Activated CD8-positive, alpha-beta memory T cell treated with anti-CD3 and anti-CD28 coated beads, Interleukin-2, amount 10 ng/mL, durations not matched to agents 7 days and 5 days (primary cell): ENCODE measurements at places on chromosomes 11 and 22. TPM values are rescaled to one million over a fixed set of nuclear protein-coding genes. Genes with fewer than 3 reads are reported as not detected.

DNA sequence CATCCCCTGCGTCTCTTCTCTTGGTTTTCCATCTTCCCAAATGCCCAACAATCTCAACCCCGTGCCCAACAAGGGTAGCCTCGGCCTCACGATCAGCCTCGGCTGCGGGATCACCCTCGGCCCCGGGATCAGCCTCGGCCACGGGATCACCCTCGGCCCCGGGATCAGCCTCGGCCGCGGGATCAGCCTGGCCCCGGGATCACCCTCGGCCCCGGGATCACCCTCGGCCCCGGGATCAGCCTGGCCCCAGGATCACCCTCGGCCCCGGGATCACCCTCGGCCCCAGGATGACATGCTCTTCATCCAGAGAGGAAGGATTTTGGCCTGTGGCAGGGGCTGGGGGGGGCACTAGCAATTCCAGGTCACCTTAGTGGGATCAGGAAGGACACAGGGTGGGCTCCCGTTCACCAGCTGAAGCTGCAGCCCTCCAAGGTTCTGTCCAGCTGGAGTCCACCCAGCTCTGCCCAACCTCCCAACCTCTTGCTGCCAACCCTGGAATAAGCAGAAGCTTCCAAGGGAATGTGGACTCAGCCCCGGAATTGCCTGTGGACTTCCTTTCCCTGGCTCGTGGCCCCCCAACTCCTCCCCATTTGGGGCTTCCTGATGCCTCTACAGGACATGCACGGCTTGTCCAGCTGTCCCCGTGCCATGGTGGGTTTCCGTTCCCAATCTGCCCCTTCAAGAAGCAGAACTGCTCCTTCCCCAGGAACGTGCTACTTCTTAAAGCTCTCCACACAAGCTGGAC, 6.2 kb downstream of the ALG12 start:
- DNase-seq, result no peak
- H3K4me3 ChIP-seq, result no peak overlapping the region
- peaks cover 4% of the 10 kb centered on the region for H3K4me1 ChIP-seq
- no peak overlapping the region for H3K27ac ChIP-seq
- H3K36me3 ChIP-seq, result peaks cover 8% of the 10 kb centered on the region
- H3K27me3 ChIP-seq, result no peaks in the 10 kb centered on the region

DNA sequence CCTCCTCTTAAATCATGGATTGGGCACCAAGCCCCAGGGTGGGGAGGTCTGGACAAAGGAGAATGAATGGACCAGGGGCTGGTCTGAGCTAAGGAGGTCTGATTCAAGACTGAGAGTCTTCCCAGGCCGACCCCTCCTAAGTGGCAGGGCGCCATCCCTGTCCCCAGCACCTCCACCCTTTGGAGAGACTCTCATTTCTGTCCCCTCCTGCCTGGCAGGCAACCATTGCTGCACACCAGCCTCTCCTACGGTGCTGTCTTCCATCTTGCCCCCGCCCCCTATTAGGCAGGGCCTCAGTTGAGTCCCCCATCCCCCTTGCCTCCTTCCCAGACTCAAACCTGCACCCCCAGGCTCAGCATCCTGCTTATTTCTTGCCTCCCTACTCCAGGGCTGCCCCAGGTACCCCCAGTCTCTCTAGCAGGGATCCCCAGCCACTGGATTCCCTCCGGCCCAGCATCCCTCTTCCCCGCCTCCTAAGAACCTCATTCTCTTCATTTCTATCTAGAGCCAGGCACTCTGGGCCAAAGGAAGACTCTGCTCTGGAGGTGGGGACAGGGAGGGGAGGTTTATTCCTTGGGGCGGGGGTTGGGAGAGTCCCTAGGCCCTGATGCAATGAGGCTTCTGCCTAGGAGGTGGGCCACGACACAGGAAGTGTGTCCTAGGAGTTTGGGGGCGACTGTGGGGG, 1.7 kb upstream of the RCOR2 start:
- no peak for DNase-seq
- no peak overlapping the region for H3K27ac ChIP-seq
- H3K4me3 ChIP-seq, result no peak overlapping the region
- H3K4me1 ChIP-seq, result peaks cover 10% of the 10 kb centered on the region
- H3K27me3 ChIP-seq, result peaks cover 19% of the 10 kb centered on the region

- H3K4me1 ChIP-seq, result peaks cover 4% of the 10 kb centered on the region
- DNase-seq, result no peak
- no peaks in the 10 kb centered on the region for H3K27me3 ChIP-seq
- H3K4me3 ChIP-seq, result no peak overlapping the region
- no peak overlapping the region for H3K27ac ChIP-seq
These were observed 188.0 kb upstream of the NCAM1 start for GRCh38 chr11:112773264-112773663.

- H3K36me3 ChIP-seq, result peaks cover 24% of the 10 kb centered on the region
- no peak overlapping the region for H3K4me3 ChIP-seq
- DNase-seq, result no peak
- peaks cover 15% of the 10 kb centered on the region for H3K4me1 ChIP-seq
These were observed 48.2 kb downstream of the SGSM3 start for GRCh38 chr22:40418366-40419201.

DNA sequence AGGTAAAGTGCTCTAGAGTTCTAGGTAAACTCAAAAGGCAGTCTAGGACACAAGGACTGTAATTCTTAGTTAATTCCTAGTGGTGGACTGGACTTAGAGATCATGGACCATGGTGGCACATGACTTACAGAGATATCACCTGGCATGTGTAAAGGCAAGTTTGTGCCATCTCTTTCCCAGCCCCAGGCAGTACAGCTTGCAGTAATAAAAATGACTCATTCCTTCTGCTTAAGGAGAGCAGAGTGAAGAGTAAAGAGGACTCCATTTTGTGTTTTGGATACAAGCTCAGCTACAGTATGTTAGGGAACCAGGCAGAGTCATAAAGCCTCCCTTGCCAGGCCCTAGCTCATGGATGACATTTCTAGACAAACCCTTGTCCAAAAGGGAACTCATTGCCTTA, 629.9 kb downstream of the JRKL start:
- no peak for DNase-seq
- no peaks in the 10 kb centered on the region for H3K36me3 ChIP-seq

DNA sequence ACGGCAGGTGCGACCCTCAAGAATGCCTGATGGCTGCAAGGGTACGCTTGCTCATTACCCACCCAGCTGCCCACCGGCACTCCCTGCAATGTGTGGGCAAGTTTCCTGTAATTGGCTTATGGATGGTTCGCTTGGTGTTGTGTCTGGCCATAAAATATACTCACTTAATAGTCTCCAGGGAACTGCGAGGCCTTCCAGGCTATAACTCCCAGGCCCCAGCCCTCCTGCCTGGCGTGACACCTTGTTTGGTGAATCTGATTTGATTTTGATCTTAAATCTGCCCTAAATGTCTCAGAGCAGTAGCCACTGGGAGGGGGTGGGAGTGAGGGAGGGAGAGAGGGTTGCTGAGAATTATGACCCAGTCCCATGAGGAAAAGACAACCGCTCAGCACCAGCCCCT, 572.2 kb downstream of the BUD13 start:
- no peak overlapping the region for H3K4me3 ChIP-seq
- H3K27ac ChIP-seq, result no peak overlapping the region
- H3K27me3 ChIP-seq, result peaks cover 6% of the 10 kb centered on the region
- DNase-seq, result no peak
- H3K4me1 ChIP-seq, result no peaks in the 10 kb centered on the region
- H3K36me3 ChIP-seq, result no peaks in the 10 kb centered on the region

DNA sequence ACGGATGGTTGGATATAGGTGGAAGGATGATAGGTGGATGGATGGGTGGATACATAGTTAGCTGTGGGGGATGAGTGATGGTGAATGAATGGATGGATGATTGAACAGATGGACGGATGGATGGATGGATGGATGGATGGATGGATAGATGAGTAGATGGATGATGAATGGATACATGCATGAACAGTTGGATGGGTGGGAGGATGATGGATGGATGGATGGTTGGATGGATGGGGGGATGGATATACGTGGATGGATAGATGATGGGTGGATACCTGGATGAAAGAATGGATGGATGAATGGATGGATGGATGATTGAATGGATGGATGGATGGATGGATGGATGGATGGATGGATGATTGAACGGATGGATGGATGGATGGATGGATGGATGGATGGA, 68.4 kb upstream of the PRR5 start:
- H3K27me3 ChIP-seq, result no peaks in the 10 kb centered on the region
- H3K4me3 ChIP-seq, result no peak overlapping the region
- no peak for DNase-seq
- H3K4me1 ChIP-seq, result no peaks in the 10 kb centered on the region
- H3K36me3 ChIP-seq, result no peaks in the 10 kb centered on the region

- H3K27ac ChIP-seq, result no peak within 1 kb of the TSS
- peaks cover 15% of the 10 kb centered on the region for H3K36me3 ChIP-seq
- DNase-seq, result no peak
- H3K4me1 ChIP-seq, result peaks cover 3% of the 10 kb centered on the region
These were observed at the start of gene MOV10L1 for GRCh38 chr22:50089682-50090411. TSS of gene MOV10L1 (plus strand) at chr22:50090006. CDS start at chr22:50090089, 83 bp downstream.

GRCh38 chr11:113884361-113884836, 9.0 kb upstream of the USP28 start:
- H3K27ac ChIP-seq, result no peak overlapping the region
- no peak for DNase-seq
- no peaks in the 10 kb centered on the region for H3K36me3 ChIP-seq
- no peak overlapping the region for H3K4me3 ChIP-seq
- no peaks in the 10 kb centered on the region for H3K4me1 ChIP-seq

GRCh38 chr11:12999597-12999996, 9.5 kb upstream of the RASSF10 start:
- H3K27ac ChIP-seq, result no peak overlapping the region
- no peak for DNase-seq
- H3K4me3 ChIP-seq, result no peak overlapping the region
- peaks cover 52% of the 10 kb centered on the region for H3K27me3 ChIP-seq

DNA sequence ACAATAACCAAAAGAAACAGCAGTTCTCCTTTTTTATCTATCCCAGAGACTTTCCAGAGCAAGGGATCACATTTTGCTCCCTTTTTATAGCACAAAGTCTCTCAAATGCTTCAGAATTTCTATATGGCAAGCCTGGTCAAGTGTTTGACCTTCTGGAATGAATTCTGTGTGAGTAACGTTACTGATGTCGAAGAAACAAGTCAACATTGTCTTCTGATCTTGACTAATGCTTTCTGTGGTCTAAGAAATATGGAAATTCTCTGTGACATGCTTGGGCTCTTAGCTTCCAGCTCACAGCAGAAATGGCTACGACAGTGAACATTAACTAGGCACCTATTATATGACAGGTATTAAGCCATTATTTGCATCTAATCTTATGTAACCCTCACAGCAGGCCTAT, 411.7 kb downstream of the CADM1 start:
- H3K27ac ChIP-seq, result no peak overlapping the region
- no peak for DNase-seq

- no peak overlapping the region for H3K4me3 ChIP-seq
- H3K4me1 ChIP-seq, result no peaks in the 10 kb centered on the region
- no peaks in the 10 kb centered on the region for H3K36me3 ChIP-seq
- DNase-seq, result no peak
- H3K27me3 ChIP-seq, result peaks cover 22% of the 10 kb centered on the region
- no peak overlapping the region for H3K27ac ChIP-seq
These were observed 301.1 kb downstream of the BUD13 start for GRCh38 chr11:116471608-116472256.

DNA sequence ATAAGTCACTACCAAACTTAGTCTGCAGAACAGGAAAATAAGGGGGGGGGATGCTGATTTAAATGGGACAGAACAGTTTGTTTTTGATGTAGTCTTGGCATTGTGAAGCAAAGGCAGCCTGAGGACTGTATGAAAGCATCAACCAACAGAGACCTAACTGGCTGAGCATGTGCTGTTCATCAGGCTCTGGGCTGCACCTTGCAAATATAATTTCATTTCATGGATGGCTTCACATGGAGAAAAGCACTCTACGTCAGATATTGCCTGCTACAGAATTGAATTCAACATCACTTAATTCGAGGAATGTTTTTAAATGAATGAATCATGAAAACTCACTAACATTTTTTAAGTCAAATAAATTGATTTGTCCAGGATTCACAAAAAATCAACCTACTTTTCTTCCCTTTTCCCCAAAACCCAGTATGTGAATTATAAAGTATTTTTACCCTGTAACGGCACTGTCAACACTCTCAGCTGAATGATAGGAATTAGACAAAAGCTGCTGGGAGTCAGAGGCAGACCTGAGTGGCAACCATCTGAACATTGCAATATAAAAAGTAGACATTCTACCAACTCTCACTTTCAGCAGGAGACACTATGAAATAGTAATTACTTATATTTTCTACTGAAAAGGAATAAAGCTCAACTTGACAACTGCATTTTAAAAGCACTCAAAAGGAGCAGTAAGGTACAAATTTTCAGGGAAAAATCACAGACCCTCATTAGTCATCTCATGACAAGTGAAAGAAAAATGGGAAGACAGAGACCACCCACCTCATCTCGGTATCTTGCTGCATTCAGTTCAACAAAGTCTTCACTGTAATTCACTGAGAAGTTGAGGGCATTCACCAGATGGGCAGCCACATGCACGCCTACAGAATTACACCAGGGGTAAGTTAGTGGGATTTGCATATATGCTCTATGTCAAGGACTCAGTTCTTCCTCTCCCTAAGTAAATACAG, 47.5 kb downstream of the NOX4 start:
- no peaks in the 10 kb centered on the region for H3K36me3 ChIP-seq
- DNase-seq, result no peak
- no peak overlapping the region for H3K27ac ChIP-seq

DNA sequence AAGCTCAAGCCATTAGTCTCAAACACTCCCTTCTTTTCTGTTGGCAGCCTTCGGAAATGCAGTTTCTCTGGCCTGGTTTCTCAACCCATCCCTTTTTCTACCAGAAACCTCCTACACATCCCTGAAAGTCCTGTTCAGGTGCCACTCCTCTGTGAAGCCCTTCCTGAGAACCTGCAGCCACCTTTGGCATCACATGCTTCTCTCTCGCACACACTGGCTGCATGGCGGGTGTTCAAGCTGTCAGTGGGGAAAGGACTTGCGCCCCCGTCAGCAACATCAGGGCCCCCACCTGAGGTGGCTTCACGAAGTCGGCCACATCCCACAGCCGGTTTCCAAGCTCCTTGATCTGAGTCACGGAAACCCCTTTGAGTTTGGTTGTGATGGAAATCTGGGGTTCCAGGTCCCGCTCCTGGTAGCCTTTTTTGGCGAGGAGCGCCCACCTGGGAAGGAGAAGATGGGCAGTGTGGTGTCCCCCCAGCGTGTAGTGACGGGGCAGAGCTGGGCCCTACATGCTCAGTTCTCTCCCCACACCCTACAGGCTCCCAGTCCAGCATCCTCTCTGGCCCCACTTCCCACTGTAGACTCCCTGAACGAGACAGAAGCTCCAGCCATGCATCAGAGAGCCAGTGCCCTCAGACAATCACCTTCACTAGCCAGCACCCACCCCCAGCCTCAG, 1.7 kb upstream of the LRRC74B start:
- no peak for DNase-seq
- no peak overlapping the region for H3K4me3 ChIP-seq
- H3K4me1 ChIP-seq, result peaks cover 22% of the 10 kb centered on the region
- H3K27ac ChIP-seq, result no peak overlapping the region
- peaks cover 39% of the 10 kb centered on the region for H3K27me3 ChIP-seq

- H3K27ac ChIP-seq, result no peak overlapping the region
- no peak for DNase-seq
- no peak overlapping the region for H3K4me3 ChIP-seq
These were observed 252.4 kb downstream of the GRM5 start for GRCh38 chr11:88813233-88813915.

GRCh38 chr11:36398231-36398953, 102.3 kb downstream of the PRR5L start:
- H3K36me3 ChIP-seq, result peaks cover under 1% of the 10 kb centered on the region
- H3K27ac ChIP-seq, result no peak overlapping the region
- DNase-seq, result no peak
- H3K4me3 ChIP-seq, result no peak overlapping the region

SEC14L6 gene
- 0.07 TPM for total RNA-seq

NRIP3 gene
- total RNA-seq, result 0.91 TPM

NPAS4 gene
- total RNA-seq, result not detected

GDPD4 gene
- total RNA-seq, result not detected

MYOD1 gene
- total RNA-seq, result not detected

SLC22A24 gene
- not detected for total RNA-seq

THY1 gene
- total RNA-seq, result 0.30 TPM

SCN3B gene
- total RNA-seq, result not detected

NPTXR gene
- total RNA-seq, result 2.4 TPM
